ENCODE measurements at places on chromosomes 1 and 21. TPM values are rescaled to one million over a fixed set of nuclear protein-coding genes. Genes with fewer than 3 reads are reported as not detected.

Gene CLEC20A
- total RNA-seq: not detected

Gene CATSPERE
- total RNA-seq: 0.57 TPM

DNA sequence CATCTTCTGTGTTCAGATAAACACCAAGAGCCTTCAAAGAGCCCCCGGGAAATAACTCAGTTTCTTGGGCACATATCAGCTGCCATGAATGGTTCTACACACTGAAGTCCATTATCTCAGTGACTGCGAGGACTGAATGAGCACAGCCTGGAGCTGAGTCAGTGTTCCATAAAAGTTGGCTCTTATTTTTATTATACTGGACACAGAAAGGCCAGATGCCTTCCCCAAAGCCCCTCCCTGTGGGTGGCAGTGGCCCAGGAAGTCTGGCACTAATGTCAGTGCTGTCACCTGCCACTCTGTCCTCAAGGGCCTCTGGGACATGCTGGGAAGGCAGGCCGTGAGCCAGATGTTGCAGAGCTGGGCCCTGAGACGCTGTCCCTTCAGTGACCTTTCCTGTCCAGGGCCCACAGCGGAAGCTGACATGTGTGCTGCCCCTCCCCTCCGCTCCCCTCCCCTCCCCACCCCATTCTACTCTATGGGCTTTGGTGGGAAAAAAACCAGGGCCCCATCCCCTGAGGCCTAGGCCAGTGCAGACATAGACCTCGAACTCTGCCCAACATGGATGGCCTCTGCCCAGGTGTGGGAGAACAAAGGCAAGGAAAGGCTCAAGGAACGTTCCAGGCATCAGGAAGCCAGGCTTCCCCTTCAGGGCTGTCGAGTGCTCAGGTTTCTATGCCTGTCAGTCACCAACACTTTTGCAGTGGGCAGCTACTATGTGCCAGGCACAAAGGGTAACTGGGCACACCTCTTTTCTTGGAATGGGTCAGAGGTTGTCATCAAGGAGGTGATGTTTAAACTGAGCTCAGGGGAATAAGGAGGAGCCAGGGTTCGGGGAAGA, 22.4 kb upstream of the NPPB start:
- no peaks in the 10 kb centered on the region for H3K27me3 ChIP-seq
- DNase-seq: no peak
- H3K4me3 ChIP-seq: no peak overlapping the region
- peaks cover 12% of the 10 kb centered on the region for H3K4me1 ChIP-seq
- H3K27ac ChIP-seq: no peak overlapping the region
- H3K36me3 ChIP-seq: no peaks in the 10 kb centered on the region

Gene UBE4B
- total RNA-seq: 60.3 TPM

Gene TRIM67
- not detected for total RNA-seq

DNA sequence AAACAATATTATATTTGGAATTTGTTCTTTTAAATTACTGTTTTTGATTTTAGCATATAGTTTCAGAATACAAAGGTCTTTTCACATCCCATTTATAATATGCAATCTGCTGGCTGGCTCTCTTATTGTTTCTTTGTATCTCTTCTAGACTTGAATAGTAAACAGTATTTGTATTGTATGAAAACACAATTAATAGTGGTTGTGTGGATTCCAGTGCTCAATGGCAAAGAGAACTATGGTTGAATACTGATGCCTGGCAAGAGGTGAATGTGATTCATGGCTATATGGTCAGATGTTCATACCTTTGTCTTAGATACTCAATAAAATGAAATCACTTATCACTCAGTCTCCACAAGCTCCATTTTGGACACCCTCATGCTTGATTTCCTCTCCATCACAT, 37.2 kb downstream of the OR6Y1 start:
- no peaks in the 10 kb centered on the region for H3K36me3 ChIP-seq
- no peak overlapping the region for H3K4me3 ChIP-seq
- no peak overlapping the region for H3K27ac ChIP-seq

- peaks cover 20% of the 10 kb centered on the region for H3K4me1 ChIP-seq
- H3K27me3 ChIP-seq: no peaks in the 10 kb centered on the region
- no peaks in the 10 kb centered on the region for H3K36me3 ChIP-seq
- DNase-seq: no peak
- peak overlapping the region; percentile 85 for H3K27ac ChIP-seq
These were observed 46.0 kb downstream of the GRHL3 start for GRCh38 chr1:24364975-24365678.

DNA sequence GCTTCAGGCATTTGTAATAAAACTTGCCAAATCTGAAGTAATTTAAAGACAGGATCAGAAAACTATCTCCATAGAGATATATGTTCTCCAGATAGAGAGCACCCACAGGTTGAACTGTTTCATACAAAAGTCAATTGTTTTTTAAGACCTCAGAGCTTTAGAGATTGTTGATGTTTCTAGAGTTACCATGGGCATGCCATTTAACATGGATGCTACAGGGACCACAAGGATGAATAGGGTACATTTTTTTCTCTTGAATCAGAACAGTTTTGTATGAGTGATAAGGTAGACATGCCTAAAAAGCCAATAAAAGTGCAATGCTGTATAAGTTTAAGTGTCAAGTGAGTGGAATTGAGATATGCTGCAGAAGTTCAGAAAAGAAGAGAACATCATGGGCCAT, 511.0 kb upstream of the CAMK1G start:
- no peak overlapping the region for H3K4me3 ChIP-seq
- DNase-seq: no peak
- no peaks in the 10 kb centered on the region for H3K27me3 ChIP-seq
- no peak overlapping the region for H3K27ac ChIP-seq
- H3K36me3 ChIP-seq: no peaks in the 10 kb centered on the region

DNA sequence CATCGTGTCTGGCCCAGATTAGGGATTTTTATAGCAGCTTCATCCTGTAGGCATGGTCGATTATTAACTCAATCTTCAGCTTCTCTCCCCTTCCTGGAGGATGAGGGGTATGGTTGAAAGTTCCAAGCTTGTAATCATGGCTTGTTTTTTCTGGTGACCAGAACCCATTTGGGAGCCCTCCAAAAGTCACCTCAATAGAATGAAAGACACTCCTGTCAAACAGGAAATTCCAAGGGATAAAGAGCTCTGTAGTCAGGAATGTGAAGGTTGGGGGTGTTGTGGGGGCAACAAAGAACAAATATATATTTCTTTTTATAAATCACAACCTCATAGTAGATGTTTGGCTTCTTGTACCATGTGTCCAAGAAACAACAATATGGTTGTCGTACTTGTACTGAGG, 212.7 kb upstream of the ESRRG start:
- H3K27me3 ChIP-seq: no peaks in the 10 kb centered on the region
- DNase-seq: no peak
- no peaks in the 10 kb centered on the region for H3K4me1 ChIP-seq
- H3K4me3 ChIP-seq: no peak overlapping the region
- H3K27ac ChIP-seq: no peak overlapping the region

Gene C1QTNF12
- total RNA-seq: 3.0 TPM

Gene KCND3
- 2.4 TPM for total RNA-seq

DNA sequence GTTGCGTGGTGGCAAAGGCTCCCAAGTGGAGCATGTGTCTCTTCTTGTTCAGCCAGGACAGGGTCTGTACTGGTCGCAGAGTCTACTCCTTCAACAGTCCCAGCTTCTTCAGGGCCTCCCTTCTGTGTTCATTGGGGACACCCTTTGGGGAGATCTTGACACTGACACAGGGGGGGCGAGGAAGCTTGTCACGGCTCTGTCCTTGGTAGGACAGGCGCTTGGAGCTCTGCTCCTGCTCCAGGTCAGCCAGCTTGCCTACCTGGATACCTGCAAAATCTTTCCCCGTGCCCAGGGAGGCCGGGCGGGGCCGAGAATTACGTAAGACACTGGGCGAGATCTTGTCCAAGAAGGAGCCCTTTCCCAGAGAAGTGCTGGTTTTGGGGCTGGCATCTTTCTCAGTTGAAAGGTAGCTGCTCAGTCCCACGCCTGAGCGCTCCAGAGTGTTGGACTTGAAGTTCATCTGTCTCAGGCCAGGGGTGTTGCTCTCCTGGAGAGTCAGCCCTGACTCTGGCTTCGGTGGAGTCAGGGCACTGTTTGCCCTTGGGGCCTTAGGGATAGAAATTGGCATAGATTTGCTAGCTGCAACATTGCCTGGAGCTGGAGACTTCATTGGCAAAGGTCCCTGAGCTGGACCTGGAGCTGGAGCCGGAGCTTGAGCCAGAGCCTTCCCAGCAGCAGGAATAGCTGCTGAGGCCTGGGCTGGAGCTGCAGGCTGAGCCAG, 10.5 kb downstream of the C1orf116 start:
- DNase-seq: no peak
- no peak overlapping the region for H3K4me3 ChIP-seq
- H3K27ac ChIP-seq: peak overlapping the region; percentile 86
- H3K4me1 ChIP-seq: peaks cover 96% of the 10 kb centered on the region
- no peaks in the 10 kb centered on the region for H3K27me3 ChIP-seq

Data from esophagus squamous epithelium (tissue), 5 donors.